ENCODE measurements at places on chromosomes 6 and 20.

DNA sequence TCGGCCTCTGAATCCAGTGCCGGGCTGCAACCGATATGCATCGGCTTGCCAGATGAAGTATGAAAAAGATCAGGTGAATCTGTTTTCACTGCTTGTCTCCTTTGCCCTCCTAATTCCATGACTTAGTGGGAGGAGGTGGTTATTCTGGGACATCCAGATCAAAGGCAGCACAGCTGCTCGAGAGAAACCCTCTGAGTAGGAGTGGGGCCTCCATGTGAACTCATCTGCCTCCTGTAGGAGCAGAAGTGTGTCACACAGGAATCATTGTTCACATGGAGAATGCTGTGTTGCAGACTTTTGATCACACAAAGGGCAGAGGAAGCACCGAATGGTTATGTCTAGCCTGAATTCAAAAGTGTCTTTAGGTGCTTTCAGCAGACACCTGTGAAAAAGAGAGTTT is 73.1 kb upstream of the SLC22A1 start:
- no peak for DNase-seq

- no peak for DNase-seq
Measured at GRCh38 chr20:2261046-2261485, 34.7 kb upstream of the TGM3 start.

GRCh38 chr6:71745525-71745924 is 140.8 kb upstream of the RIMS1 start:
- DNase-seq = no peak

DNA sequence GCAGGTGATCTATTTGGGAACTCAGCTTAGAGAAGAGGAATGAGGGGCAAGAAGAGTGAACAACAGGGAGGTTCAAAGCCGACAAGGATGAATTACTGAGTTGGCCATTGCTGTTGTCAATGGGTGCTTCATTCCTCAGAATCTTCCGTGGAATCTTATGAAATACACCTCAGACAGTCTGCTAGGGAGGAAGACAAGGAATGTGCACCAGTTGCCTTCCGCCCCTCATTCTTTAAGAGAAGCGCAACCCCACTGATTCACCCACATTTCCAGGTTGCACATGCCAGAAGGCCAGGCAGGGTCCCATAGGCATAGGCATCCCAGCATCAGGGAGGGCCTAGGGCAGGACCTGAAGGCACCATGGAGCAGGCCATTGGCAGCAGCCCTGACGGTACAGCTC is 127.5 kb upstream of the TNFAIP3 start:
- DNase-seq = no peak

- no peak for DNase-seq
Measured at GRCh38 chr6:124356811-124357210, 553.1 kb downstream of the NKAIN2 start.

DNA sequence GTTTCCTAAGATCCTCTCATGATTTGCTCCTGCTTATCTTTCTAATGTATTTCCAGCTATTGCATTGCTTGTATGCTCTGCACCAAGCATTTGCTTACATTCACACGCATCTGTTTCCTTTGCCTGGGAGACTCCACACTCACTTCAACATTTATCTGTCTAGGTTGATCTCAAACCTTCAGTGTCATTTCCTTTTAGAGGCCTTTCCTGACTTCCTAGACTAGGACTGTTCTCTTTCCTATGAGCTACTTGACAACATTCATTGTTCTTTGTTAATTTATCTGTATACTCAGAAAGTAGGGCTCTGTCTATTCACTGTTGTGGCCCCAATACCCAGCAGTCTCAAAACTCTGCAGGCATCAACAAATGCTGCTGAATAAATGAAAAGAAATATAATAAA is 84.4 kb downstream of the WASF1 start:
- DNase-seq = no peak

DNA sequence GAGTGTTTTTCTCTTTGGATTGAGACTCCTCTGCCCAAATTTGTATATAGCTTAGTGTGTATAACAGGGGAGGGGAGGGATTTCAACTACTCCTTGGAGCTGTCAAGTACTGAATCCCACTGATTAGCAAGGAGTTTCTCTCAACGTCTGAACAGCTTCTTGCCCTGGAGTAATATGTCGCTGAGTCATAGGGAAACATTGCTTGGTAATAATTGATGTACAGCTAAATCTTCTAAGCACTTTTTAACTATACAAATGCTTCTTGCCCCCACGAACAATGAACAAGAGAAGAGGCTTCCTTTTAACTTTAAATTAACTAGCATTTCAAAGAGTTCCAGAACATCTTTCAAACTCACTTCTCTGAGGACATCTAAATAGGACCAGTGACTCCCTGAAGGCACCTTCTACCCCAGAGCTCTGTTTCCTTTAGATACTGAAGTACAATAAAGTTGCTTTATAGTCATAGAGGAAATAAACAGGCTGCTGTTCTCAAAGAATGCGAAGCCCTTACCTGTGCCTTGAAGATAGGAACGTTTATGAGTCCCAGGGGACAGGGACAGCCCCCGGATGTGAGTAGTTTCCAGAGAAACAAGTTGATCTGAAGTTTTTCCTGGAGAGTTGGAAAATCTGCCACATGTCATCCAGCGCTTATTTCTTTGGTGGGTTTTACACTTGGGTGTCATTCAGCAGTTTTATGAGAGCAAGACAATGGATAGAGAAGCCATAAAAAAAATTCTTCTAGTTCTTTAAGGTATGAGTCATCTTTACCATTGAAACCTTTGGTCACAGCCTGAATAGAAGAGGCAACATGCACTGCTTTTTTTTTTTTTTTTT is 462.5 kb upstream of the BTBD3 start:
- DNase-seq = no peak

GRCh38 chr6:46099952-46100351 is 29.8 kb upstream of the ENPP4 start:
- no peak for DNase-seq

GRCh38 chr20:45361793-45362192 is 1.2 kb upstream of the SYS1 start:
- no peak for DNase-seq

- no peak for DNase-seq
Measured at GRCh38 chr6:125073071-125073470, 80.5 kb upstream of the TPD52L1 start.

DNA sequence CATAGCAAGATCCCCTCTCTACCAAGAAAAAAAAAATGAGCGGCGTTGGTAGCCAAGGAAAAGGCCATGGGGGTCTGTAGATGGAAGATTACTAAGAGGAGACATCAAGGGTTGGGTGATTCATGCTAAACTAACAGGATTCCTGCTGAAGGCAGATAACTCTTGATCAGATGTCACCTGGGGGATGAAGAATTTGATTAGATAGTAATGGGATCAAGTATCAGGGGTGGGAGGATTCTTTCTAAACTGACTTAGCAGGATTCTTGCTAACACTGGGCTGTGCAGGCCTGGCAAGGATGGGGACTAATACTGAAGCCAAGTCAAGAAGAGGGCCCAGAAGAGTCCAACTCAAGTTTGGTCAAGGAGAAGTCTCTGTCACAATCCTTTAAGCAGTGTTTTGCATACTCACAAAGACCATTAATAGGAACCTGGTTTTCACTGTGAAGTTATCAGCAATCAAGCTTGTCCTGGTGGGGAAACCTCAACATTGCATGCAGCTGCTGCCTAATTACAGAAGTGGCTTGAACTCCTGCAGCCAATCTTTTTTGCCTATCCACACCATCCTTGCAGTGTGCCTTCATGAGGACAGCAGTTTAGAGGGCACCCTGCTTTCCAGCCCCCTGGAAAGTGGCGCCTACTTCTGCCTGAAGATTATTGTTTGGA is 61.3 kb downstream of the ANKRD6 start:
- no peak for DNase-seq

GRCh38 chr6:15628499-15629131 is 34.2 kb downstream of the DTNBP1 start:
- peak; percentile 71 for DNase-seq

- no peak for DNase-seq
Measured at GRCh38 chr20:43442282-43442880, 15.3 kb upstream of the SRSF6 start.

- no peak for DNase-seq
Measured at GRCh38 chr6:20414711-20415110, 13.0 kb downstream of the E2F3 start.

DNA sequence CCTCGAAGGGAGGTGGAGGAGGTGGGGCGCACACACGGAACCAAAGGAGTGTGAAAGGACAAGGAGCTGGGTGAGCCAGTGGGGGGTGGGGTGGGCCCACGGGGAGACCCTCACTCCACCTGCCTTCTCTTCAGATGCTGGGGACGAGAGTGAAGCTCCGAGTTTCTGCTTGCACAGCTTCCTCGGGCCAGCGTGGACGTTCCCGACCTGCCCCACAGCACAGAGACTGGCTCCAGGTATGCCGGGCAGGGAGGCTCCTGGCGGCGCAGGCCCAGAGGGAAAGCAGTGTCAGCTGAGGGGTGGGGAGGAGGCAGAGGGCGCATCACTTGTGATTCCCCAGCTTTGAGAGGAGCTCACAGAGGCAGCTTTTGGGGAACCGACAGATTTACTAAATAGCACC is 98.5 kb upstream of the RPS6KA2 start:
- DNase-seq = no peak

DNA sequence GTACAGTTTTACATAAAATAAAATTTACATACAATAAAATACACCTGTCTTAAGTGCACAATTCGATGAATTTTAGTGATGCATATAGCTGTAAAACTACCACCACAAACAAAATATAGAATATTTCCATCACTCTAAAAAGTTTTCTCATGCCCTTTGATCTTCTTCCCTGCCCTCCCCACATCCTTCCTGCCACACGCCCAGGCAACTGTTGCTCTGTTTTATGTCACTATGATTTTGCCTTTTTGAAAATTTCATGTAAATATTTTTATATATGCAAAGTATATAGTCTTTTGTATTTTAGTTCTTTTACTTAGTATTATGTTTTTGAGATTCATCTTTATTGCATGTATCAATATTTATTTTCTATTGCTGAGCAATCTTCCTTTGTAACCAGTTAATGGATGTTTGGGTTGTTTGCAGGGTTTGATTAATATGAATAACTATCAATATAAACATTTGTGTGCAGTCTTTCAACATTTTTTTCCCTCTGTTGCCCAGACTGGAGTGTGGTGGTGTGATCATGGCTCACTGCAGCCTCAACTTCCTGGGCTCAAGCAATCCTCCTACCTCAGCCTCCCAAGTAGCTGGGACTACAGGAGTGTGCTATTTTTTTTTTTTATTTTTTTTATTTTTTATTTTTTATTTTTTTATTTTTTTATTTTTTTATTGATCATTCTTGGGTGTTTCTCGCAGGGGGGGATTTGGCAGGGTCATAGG is 23.8 kb upstream of the SAMHD1 start:
- no peak for DNase-seq

DNA sequence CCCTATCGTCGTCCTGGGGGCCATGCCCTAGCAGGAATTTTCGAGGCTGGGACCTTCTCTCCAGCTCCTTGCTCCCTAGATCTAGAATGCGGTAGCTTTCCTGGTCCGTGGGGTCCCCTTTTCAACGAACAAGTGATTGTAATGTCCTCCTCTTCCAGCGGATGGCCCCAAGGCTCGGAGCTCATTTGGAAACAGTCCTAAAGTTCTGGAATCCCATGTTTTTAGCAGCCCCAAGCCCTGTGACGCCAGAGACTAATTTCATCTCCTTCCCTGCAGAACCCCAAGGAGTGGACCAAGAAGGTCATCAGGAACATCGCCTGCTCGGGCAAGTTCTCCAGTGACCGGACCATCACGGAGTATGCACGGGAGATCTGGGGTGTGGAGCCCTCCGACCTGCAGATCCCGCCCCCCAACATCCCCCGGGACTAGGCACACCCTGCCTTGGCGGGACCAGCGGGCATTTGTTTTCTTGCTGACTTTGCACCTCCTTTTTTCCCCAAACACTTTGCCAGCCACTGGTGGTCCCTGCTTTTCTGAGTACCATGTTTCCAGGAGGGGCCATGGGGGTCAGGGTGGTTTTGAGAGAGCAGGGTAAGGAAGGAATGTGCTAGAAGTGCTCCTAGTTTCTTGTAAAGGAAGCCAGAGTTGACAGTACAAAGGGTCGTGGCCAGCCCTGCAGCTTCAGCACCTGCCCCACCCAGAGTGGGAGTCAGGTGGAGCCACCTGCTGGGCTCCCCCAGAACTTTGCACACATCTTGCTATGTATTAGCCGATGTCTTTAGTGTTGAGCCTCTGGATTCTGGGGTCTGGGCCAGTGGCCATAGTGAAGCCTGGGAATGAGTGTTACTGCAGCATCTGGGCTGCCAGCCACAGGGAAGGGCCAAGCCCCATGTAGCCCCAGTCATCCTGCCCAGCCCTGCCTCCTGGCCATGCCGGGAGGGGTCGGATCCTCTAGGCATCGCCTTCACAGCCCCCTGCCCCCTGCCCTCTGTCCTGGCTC is 48.5 kb downstream of the PYGB start:
- DNase-seq = peak; percentile 38

- no peak for DNase-seq
Measured at GRCh38 chr6:113997116-113997515, 26.2 kb upstream of the HDAC2 start.

DNA sequence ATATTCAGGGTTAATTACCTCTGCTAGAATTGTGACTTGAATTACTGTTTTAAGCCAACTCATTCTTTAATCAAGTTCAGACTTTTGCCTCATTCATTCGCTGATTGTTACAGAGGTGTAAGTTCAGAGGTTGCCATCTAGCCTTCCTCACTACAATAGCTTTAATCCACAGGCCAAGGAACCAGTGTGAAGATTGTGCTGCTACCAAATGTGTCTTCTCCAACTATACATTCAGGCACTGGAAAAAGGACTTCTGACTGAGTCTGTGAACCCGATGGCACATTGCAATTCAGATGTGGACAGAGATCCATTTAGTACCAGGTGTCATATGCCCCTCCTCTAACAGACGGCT is 111.2 kb upstream of the ADGRF1 start:
- no peak for DNase-seq

- DNase-seq = no peak
Measured at GRCh38 chr6:94372229-94372628, 952.9 kb upstream of the EPHA7 start.

DNA sequence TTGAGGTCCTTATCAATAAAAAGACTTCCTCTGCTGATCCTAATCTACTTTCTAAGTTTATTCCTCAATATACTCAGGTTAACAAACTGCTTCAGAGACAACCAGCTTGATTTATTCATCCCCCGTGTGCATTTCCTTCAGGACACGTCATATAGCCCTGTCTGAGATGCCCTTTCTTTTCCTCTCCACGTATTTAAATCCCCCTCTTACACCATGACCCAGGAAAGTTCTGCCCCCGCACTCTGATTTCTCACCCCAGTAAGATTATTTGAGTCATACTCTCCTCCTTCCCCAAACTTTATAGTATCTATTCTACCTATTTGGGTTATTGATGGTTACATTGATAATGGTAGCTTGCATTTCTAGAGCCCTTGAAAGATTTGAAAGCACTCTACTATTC is 9.8 kb upstream of the CGA start:
- peak; percentile 22 for DNase-seq

DNA sequence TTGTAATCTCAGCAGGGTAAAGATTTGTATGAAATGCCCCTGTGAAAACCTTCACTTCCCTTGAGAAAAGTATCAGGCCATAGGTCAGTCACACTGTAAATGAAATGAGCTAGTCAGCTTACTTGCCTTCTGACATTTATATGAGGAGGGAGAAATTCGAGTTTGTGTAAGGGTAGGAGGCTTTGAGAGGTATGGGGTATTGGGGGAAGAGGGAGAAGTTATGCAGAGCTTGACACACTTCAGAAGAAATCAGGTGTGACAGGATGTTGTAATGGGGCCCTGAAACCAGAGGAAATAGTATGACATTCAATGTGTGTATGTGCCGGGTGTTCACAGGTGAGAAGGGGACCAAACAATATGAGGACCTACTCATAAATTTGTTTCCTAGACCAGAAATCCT is 64.2 kb upstream of the CCN6 start:
- no peak for DNase-seq

- no peak for DNase-seq
Measured at GRCh38 chr20:16601047-16601446, 27.8 kb upstream of the KIF16B start.

GRCh38 chr6:146914489-146915483 is 289.4 kb upstream of the STXBP5 start:
- no peak for DNase-seq
